Activated T-helper 2 cell treated with anti-CD3 and anti-CD28 coated beads, Interferon-gamma antibody, Interleukin-2, Interleukin-4, amounts not matched to agents 10 μg/mL and 5 μg/mL and 100 μg/mL, durations not matched to agents 14 hours and 24 hours and 36 hours (primary cell): ENCODE measurements at places on chromosomes 11 and 22. TPM values are rescaled to one million over a fixed set of nuclear protein-coding genes. Genes with fewer than 3 reads are reported as not detected.

DNA sequence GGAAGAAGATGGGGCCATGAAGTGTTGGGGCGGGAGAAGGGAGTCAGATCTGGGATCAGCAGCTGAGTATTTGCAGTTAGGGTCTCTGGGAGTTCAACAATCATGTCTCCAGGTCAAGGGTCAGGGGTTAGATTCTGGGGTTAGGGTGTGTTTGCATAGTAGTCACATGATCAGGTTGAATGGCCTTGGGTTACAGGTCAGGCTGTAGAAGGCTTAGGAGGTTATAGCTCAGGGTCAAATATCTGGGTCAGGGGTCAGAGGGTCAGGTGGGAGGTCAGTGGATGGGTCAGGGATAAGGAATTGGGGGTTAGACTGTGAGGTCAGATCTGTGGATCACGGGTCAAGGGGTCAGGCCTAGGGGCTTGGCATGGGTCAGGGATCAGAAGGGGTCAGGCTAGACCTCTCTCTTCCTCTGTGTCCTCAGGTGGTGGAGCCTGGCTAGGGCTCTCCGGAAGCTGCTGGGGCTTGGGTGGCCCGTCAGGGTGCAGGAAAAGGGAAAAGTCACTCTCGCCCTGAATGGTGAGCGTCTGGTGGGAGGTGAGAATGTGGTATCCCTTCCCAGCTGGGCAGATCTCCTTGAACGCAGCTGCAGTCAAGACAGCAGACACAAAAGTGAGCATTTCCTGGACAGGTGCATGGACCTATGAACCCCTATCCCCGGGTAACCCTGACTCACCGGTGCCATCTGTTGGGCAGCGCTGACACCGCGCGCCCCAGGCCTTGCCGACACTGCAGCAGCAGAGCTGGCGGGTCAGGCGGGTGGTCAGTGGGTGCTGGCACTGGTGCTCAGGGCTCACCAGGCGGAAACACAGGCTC lies 6.4 kb downstream of the LTBP3 start:
- H3K27ac ChIP-seq, result no peak overlapping the region
- peaks cover 51% of the 10 kb centered on the region for H3K4me1 ChIP-seq
- peak; percentile 55 for DNase-seq
- peaks cover 42% of the 10 kb centered on the region for H3K36me3 ChIP-seq

GRCh38 chr11:85934596-85935169 lies 79.5 kb downstream of the CCDC83 start:
- no peaks in the 10 kb centered on the region for H3K36me3 ChIP-seq
- H3K27me3 ChIP-seq, result peaks cover 7% of the 10 kb centered on the region
- no peak for DNase-seq
- no peak overlapping the region for H3K27ac ChIP-seq
- H3K4me1 ChIP-seq, result peaks cover 7% of the 10 kb centered on the region

GRCh38 chr22:37132773-37133172 lies 16.9 kb downstream of the IL2RB start:
- H3K4me1 ChIP-seq, result peaks cover 10% of the 10 kb centered on the region
- no peaks in the 10 kb centered on the region for H3K27me3 ChIP-seq
- peaks cover 84% of the 10 kb centered on the region for H3K36me3 ChIP-seq
- no peak for DNase-seq
- peak overlapping the region; percentile 25 for H3K27ac ChIP-seq

DNA sequence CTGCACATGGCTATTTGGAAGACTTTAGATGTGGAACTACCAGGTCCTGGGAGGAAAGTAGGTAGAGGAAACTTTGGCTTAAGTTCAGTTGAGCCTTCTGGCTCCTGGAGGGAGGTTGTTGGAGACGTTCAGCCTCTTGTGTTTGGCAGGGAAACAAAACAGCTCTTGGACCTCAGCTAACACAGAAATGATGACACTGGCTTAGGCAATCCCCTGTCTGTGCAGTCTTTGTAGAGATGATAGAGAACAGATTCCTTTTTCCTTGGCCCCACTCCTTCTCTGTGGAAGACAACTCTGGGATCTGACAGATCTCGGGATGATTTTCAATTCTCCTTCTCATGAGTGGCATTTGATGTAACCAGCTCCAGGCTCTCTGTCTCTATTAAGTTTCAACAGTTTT lies 428.5 kb downstream of the TMEM135 start:
- no peaks in the 10 kb centered on the region for H3K36me3 ChIP-seq
- H3K27ac ChIP-seq, result no peak overlapping the region
- H3K27me3 ChIP-seq, result no peaks in the 10 kb centered on the region
- DNase-seq, result no peak

Gene KRTAP5-2
- not detected in 2 replicates for total RNA-seq

DNA sequence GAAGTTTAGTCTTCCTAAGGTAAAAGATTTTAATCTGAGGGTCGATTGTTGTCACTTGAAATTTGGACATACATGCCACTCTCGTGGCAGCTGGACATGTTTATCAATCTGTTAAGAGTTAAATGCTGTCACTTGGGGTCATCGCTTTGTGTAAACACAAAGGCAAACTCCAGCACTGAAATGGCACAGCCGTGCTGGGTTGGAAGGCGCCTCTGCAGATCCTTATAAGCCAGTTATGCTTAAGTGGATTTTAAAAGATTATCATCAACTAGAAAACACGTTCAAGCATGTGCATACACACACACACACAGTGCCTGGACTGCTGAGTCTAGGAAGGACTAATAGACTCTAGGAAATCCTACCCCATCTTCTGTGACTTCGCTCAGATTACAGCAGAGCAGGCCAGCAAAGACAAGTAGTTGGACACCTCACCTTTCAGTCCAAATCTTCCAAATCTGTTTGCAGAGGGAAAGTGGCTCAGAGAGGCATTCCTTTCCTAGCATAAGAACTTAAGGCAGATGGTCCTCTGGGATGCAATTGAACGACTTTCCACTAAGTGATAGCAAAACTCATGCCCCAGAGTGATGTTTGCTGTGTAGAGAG lies 83.7 kb downstream of the CACNG2 start:
- H3K27ac ChIP-seq, result no peak overlapping the region
- DNase-seq, result no peak
- H3K27me3 ChIP-seq, result peaks cover 1% of the 10 kb centered on the region
- no peaks in the 10 kb centered on the region for H3K36me3 ChIP-seq

Gene FOSL1
- 24.0 and 25.9 TPM in 2 replicates for total RNA-seq

Gene ROBO4
- total RNA-seq, result not detected in 2 replicates
